ENCODE measurements at places on chromosomes 4 and X.

- DNase-seq = no peak
Measured at GRCh38 chr4:15410750-15411149, 17.1 kb upstream of the C1QTNF7 start.

GRCh38 chr4:534101-534575, 35.1 kb downstream of the PIGG start:
- no peak for DNase-seq

DNA sequence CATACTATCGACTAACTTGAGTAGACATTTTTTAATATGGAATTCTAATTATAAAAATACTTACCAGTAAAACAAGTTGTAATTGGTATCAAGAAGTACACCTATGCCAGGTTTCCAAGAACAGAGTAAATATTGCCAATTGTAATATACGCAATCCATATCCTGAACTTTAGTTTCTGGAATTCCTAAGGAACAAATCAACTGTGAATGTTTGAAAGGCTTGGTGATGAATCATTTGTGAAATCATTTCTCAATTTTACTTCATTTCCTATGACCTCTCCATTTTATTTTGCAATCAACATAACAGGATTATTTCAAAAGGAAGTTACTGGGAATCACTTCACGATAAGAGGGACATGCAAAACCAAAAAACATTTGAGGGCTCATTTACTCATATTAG, 3.7 kb downstream of the IL13RA2 start:
- no peak for DNase-seq

GRCh38 chrX:139930916-139931645, 1.8 kb downstream of the ATP11C start:
- DNase-seq = peak; percentile 39

- no peak for DNase-seq
Measured at GRCh38 chr4:2781911-2782310, 11.0 kb upstream of the SH3BP2 start.

GRCh38 chr4:15354371-15355297, 73.2 kb upstream of the C1QTNF7 start:
- peak; percentile 82 for DNase-seq

DNA sequence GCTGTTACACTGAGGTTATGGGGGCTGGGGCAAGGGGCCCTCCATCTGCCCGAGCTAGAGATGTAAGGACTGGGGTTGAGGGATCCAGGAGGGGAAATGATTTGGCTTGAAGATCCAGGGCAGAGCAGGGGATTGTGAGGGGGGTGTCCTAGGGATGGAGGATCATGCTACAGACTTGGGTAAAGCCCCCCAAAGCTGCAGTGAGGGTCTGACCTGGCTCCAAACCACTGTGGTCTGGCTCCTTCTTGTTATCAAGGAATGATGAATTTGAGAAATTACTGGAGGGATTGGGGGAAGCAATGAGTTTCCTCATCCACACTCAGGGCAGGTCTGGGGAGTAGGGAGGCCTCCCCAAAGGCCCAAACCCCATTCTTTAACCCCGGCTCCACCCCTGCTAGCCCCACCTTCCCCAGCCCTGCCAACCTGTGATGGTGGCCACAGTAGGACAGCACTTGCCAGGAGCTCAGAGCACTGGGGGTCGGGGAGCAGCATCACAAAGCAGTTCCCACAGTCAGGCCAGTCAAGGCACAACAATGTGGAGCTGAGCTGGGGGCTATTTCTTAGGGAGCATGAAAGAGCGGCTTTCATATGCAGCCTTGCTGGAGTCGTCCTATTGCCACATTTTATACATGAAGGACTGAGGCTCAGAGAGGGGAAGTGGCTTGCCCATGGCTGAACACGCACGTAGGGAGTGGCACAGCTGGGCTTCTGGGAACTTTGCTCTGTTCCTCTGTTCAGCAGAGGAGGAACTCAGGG, 165.5 kb downstream of the EFNB1 start:
- no peak for DNase-seq

DNA sequence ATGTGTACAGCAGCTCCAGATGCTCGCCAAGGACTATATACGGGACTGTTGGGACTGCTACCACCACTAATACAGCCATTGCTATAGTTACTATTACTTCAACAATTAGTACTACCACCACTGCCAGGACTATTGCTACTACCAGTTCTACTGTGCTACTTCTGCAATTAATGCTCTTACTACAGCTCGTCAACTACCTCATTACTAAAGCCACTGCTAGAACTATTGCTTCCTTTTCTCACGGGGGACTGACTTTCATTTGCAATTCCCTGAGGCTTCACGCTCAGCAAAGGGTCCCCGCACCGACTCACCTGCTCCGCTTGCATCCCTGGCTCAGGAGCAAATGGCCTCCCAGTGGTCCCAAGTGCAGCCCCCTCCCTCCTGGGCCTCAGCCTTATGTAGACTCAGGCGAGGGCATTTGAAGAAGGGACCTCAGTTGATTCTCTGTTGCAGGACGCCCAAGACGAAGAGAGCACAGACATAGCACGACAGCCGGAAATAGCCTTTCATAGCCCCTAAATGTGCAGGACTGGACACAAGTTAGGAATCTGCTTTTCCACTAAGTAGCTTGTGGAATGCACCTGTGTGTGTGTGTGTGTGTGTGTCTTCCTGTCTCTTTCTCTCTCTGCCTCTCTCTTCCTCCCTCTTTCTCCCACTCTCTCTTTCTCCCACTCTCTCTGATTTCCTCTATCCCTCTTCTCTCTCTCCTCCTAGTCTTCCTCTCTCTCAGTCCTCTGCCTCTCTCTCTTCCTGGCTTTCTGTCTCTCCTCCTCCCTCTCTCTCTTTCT, 294.8 kb downstream of the ASMT start:
- DNase-seq = no peak

DNA sequence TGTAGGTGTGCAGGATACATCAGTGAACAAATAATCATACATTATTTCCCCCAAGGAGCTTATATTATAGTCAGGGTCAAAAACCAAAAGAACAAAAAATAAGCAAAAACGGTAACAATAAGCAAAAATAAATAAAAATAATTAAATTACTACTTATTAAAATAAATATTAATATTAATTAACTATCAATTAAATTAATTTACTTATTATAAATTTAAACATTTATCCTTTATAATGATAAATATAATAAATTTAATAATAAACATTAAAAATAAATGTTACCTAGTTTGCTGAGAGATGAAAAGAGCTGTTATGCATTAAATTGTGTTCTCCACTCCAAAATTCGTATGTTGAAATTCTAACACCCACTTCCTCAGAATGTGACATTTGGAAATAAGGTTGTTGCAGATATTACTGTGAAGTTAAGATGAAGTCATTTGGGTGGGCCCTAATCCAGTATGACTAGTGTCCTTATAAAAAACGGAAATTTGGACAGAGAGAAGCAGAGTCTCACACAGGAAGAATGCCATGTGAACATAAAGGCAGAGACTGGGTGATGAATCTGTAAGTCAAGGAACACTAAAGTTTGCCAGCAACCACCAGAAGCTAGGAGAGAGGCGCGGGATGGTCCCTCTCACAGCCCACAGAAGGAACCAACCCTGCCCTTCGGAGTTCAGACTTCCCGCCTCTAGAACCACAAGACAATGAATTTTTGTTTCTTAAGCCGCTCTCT, 67.2 kb upstream of the IBSP start:
- DNase-seq = no peak
